ENCODE measurements at places on chromosomes 13 and 19.

DNA sequence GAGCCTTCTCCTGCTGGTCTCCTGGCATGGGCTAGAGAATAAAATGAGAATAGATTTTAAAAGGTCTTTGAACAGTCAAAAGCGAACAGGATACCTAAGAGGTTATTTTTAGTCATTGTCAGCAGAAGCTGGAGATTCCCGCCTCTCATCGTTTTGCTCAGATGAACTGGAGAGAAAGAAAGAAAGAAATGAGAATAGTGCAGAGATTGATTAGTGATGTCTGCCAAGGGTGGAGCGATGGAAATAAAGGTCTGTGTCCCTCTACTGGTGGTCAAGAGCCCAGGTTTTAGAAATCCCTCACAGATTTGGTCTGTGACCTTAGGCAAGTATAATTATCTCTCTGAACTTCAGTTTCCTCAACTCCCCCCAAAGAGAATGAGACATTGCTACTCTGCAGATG lies 5.3 kb downstream of the NCAN start:
- DNase-seq: peak; percentile 50

DNA sequence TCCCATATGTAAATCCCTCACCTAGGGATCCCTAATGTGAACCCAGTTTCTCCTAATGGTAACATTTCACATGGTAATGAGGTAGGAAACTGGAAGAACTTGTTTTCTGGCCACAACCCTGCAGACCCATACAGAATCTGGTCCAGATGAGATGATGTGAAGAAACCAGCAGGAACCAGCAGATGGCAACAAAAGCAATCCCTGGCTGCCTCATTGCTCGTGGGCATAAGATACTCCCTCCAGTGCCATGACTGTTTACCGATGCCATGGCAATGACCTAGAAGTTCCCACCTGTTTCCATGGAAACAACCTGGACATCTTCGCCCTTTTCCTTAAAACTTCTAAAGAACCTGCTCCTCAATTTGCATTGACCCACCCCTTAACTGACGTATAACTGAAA lies 1.4 kb upstream of the CD209 start:
- peak; percentile 69 for DNase-seq

GRCh38 chr13:45410001-45410400 lies 8.2 kb downstream of the SLC25A30 start:
- no peak for DNase-seq

- no peak for DNase-seq
Observed at GRCh38 chr13:88426661-88427060, 755.5 kb downstream of the SLITRK5 start.

DNA sequence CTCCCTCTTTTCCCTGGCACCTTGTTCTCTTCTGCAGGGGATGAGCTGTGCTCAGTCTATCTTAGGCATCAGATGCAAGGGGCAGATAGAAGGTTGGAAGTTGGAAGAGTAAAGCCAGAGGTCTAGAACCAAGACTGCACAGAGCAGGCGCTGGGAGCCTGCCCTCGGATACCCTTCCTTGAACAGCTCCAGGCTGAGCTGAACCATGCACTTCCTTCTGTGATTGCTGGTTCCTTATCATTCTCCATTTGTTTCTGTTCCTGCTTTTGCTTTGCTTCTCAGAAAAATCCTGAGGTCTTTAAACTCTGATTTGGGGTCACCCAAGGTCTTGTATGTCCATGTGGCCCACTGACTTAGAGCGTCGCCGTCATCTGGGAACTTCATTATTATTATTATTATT lies 36.3 kb downstream of the ARHGEF18 start:
- DNase-seq: no peak
